ENCODE measurements at places on chromosomes 3 and 15. TPM values are rescaled to one million over a fixed set of nuclear protein-coding genes. Genes with fewer than 3 reads are reported as not detected.

Gene ZNF35
- 4.0 TPM for polyA plus RNA-seq

Gene IL17RB
- 9.2 TPM for polyA plus RNA-seq

Gene MUSTN1
- polyA plus RNA-seq = 32.3 TPM

Gene TFRC
- 64.7 TPM for polyA plus RNA-seq

Gene MORC1
- polyA plus RNA-seq = not detected

Gene NDN
- polyA plus RNA-seq = 37.4 TPM

Gene RTP3
- not detected for polyA plus RNA-seq

Gene TM4SF18
- 5.3 TPM for polyA plus RNA-seq

Gene SCAANT1
- 1.1 TPM for polyA plus RNA-seq

Gene SRGAP3
- 1.1 TPM for polyA plus RNA-seq

Gene LYZL4
- not detected for polyA plus RNA-seq

Gene SLTM
- polyA plus RNA-seq = 52.1 TPM

Gene DPH6
- polyA plus RNA-seq = 16.5 TPM

Gene CYP1A2
- not detected for polyA plus RNA-seq

Gene CADM2
- 2.4 TPM for polyA plus RNA-seq

Gene SLC2A2
- 212 TPM for polyA plus RNA-seq

Gene KCNMB2
- polyA plus RNA-seq = not detected

Gene BOC
- 4.0 TPM for polyA plus RNA-seq

Gene OCA2
- not detected for polyA plus RNA-seq

Gene TP53BP1
- polyA plus RNA-seq = 1.1 TPM

Gene DISP2
- polyA plus RNA-seq = 3.4 TPM

Gene TMCO5A
- not detected for polyA plus RNA-seq

Gene MAP6D1
- polyA plus RNA-seq = 0.60 TPM

Gene GAP43
- 2.1 TPM for polyA plus RNA-seq

Gene DNASE1L3
- polyA plus RNA-seq = 17.0 TPM

Gene GOLGA8J
- polyA plus RNA-seq = not detected

Gene AMT
- polyA plus RNA-seq = 20.0 TPM

Gene SERPINI2
- polyA plus RNA-seq = 11.4 TPM

Gene SATB1
- 30.6 TPM for polyA plus RNA-seq

Gene COLQ
- 0.81 TPM for polyA plus RNA-seq

Gene SERINC4
- 0.24 TPM for polyA plus RNA-seq

Gene TMPRSS7
- 0.81 TPM for polyA plus RNA-seq

Gene POLR2M
- 155 TPM for polyA plus RNA-seq

Gene POLQ
- polyA plus RNA-seq = not detected

Gene EXD1
- polyA plus RNA-seq = 0.27 TPM

Gene AP3B2
- polyA plus RNA-seq = 2.8 TPM

Gene BLM
- 4.8 TPM for polyA plus RNA-seq

Gene SHC4
- not detected for polyA plus RNA-seq

Gene RLBP1
- 0.13 TPM for polyA plus RNA-seq

Gene ADCY5
- 0.67 TPM for polyA plus RNA-seq

Gene RBM6
- 409 TPM for polyA plus RNA-seq

Gene CYP11A1
- 2.7 TPM for polyA plus RNA-seq

Gene CFAP100
- polyA plus RNA-seq = not detected

Gene PAQR9
- not detected for polyA plus RNA-seq

Gene MCF2L2
- polyA plus RNA-seq = 1.2 TPM

Gene COL6A6
- not detected for polyA plus RNA-seq

Gene ZNF717
- 2.7 TPM for polyA plus RNA-seq

Gene RGMA
- polyA plus RNA-seq = 15.2 TPM

Gene GPR156
- polyA plus RNA-seq = not detected

Gene FOXL2
- polyA plus RNA-seq = not detected

Gene LDHAL6B
- not detected for polyA plus RNA-seq

Gene XRN1
- polyA plus RNA-seq = 34.4 TPM

Gene ZNF660
- 0.51 TPM for polyA plus RNA-seq

Measured in small intestine (tissue), 16 donors.